ENCODE measurements at places on chromosomes 1 and 21.

DNA sequence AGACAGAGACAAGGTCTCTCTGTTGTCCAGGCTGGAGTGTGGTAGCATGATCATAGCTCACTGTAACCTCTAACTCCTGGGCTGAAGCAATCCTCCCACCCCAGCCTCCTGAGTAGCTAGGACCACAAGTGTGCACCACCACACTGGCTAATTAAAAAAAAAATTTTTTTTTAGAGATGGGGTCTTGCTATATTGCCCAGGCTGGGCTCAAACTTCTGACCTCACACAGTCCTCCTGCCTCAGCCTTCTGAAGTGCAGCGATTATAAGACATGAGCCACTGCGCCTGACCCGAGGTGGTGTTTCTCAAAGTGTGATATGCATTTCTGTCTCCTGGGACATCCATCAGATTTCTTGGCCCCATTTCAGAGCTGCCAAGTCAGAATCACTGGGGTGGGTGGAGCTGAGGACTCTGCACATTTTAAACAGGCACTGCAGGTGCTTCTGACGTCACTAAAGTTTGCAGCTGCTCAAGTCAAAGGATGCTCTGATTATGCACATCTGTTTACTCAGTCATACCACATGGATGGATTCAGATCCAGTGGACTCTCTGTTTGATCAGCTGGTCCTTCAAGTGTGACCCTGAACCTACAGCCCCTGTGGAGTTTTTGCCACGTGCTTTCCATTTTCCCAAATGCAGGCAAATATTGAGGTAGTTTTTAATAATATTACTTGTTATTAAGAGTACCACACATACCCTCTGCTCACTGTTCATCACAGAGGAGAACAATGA, 21.4 kb downstream of the TGFB2 start:
- DNase-seq, result no peak

- DNase-seq, result no peak
Observed at GRCh38 chr1:205030896-205031295, 12.1 kb upstream of the CNTN2 start.

GRCh38 chr1:183209533-183210158, 23.6 kb downstream of the LAMC2 start:
- DNase-seq, result peak; percentile 34

DNA sequence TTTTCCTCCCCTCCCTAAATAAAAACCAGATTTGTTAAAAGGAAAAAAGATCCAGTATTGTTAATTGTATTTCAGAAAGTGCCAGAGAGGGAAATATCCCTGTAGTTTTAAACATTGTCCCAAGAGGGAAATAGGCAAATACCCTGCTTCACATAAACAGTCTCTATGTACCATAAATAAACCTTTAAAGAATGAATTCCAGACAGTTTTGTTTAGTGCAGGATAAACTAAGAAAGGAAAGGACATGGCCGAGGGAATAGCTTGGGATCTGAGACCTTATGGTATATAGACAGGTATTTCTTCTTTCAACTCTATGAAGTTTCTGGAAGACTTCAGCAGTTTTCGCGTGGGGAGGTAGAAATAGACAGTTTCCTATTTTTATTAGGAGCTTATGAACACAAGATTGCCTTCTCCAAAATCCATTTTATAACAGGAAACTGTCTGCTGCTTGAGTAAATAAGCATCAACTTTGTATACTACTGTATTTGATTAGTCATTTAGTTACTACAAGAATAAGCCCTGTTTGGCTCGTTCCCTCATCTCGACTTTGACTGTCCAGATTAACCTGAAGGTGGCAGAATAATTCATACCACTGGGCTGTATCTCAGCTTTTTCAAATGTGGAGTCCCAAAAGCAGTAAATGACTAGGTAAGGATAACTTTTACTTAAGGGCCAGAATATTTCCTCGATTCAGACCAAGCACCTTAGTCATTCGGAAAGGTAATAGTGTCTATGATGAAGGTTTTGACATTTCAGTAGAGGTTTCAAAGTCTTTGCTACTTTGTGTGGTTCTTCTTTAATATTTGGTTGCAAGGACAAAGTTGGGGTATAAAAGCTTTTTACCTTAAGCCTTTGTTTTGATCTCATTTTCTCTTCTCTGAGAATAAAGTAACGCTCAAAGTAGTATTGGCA, 177.5 kb downstream of the VPS13D start:
- peak; percentile 26 for DNase-seq

DNA sequence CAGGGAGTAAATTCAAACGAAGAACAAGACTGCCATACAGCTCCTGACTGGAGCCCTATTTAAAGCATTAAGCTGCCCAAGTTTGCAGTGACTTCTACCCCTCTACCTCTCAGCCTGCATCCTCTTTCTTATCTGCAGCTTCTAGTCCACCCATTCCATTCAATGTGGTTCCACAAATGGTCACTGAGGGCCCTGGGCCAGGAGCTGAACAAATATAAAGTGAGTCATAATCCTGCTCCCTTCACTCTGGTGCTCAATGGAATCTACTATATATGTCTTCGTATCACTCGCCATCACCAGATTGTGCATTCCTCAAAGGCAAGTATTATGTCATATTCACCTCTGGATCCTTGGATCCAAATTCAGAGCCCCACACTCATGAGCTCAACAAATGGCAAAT, 398.7 kb downstream of the BRINP2 start:
- no peak for DNase-seq

Data from amniotic stem cell (primary cell).